ELF-1 (cell line): ENCODE measurements at places on chromosomes 12 and 14.

GRCh38 chr14:52910572-52910971, 40.3 kb downstream of the FERMT2 start:
- DNase-seq, result no peak

DNA sequence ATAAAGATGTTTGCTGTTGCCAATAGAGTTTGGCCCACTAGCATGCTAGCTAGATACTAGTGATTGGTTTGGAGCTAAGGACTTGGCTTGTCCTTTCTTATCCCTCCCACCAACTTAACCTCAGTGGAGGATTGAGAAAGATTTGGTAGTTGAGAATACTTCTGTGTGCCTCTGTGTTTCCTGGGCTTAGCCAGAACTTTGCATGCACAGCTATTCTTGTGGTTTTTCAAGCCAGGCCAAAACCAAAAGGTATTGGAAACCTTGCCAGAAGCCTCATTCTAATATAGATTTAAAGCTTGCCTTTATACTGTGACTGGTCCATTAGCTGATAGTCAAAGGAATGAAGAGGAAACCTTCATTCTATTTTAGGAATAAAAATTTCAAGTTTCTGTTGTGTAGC, 188.5 kb downstream of the CCDC91 start:
- no peak for DNase-seq

DNA sequence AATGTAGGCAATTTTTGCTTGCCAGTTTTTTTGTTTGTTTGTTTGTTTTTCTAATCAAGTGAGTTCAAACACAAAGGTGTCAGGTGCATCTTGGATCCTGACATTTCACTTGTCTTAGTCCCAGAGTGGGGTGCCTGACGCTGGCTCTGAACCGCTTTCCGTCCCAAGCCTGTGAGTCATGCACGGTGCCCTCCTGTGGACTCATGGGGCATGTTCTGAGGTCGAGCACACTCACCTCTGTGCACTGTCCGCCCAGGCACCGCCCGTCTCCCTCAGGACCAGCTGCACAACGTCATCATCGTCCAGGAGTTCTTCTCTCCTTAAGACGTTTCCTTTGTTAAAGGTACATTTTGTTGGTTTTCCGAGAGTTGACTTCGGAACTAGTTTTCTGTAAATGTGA, 98.2 kb downstream of the GLT1D1 start:
- no peak for DNase-seq

GRCh38 chr14:51653775-51654532, 2.2 kb downstream of the FRMD6 start:
- DNase-seq, result no peak

DNA sequence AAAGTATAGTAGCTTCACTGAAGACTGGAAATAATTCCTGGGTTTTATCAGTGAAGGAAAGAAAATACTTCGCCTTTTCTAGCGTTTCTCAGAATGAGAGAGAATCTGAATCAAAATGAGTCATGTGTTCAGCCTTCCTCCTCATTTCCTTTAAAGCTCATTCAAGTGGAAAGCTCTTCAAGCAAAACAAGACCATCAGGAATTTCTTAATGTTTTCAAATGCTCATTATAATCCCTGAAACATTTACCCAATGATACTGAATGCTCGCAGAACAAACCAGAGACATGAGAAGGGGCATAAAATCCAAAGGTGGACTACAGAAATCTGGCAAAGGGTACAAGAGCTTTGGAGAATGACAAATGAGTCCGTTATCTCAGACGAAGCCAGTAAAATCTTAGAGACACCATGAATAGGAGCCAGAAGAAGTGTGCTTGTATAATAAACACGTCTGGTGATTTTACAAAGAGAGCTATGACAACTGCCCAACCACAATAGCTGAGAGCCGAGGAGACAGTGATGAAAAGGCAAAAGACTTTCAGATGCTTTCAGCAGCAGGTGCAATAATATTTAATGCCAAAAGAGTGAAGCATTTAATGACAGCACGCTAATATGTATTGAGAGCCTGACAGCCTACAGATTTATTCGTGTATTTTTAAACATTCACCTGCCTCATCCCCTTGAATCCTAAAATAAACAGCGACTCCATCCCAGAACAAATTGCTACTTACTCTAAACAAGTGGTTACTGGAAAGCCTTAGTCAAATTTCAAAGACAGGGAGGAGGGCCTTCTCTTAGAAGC, 19.0 kb downstream of the SPRING1 start:
- DNase-seq, result no peak

DNA sequence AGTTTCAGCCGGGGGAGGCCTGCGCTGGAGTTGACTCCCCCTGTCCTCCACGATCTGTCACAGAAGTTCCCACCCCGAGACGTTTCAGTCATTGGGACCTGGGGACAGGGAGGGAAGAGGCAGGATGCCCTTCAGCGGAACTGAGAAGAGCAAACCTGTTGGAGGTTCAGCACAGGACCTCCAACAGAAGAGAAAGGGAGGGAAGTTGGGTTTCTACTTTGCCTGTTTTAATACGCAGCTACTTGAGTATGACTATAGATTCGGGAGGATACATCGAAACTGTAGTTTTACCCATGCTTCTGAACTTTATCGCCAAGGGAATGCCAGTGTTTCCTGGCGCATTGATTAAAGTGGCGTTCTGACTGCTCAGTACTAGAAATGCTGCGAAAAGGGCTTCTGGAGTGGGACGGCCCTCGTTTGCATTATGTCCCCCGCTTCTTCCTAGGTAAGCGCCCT, 2.3 kb upstream of the DUSP6 start:
- peak; percentile 62 for DNase-seq

DNA sequence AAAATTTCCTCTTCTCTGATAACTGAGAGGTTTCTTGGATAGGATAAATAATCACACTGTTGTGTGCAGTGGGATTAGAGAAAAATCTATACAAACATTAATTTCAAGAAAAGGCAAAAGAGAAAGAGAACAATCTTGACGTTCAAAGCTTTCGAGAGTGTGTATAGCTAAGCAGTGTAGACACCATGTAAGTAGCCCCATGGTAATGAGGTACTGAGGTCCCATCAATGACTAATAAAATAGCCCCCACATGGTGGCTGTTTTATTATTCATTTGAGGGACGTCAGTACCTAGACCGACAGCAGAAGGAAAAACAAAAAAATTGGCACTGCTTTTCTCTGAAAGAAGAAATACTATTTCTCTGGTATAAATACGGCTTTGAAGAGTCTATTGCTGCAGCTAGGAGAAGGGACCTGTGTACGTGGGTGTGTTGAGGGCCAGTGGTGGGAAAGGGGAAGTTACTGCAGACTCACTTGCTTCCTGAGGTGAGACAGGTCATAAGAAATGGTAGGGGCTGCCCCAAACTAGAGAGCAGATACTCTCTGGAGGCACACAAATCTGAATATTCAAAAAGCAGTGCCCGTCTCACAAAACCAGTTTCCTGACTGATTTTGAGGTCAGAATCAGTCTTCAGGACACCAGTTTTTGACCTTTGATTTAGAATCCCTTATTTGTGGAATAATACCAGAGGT, 339.8 kb downstream of the EMP1 start:
- DNase-seq, result no peak

DNA sequence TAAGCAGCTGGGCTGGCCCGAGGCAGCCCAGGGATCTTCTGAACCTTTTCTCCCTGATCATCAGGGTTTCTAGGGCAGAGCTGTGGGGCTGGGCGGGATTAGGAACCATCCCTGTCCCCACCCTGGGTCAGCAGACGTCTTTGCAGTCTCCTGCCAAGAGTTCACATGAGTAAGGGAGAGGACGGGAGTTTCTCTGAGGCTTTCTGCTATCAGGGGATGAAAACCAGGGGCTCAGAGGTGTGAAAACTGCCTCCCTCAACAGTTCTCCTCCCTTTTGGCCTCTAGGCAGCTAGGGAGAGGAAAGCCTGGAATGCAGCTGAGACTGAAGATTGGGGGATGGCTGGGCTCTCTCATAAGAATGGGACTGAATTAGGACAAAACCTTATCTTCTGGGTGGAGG, 7.9 kb downstream of the ZNF385A start:
- peak; percentile 50 for DNase-seq

- no peak for DNase-seq
These were observed 74.6 kb upstream of the BBS10 start for GRCh38 chr12:76422543-76423438.

DNA sequence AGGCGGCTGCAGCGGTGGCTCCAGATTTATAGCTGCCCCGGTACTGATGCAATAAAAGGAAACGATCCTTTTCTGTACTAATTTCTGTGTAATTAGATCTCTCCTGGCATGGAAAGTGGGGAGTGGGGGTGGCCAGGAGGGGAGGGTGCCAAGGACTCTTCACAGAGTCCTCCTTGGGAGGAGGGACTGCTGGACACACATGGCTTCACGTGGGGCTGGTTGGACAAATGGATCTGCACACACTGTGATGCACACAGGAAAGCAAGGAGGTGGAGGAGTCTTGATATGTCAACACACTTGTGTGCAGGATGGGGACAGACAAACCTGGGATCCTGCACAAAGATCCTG, 23.8 kb upstream of the ATP5MC2 start:
- no peak for DNase-seq

- DNase-seq, result no peak
These were observed 18.0 kb upstream of the CRACR2A start for GRCh38 chr12:3770891-3771290.

DNA sequence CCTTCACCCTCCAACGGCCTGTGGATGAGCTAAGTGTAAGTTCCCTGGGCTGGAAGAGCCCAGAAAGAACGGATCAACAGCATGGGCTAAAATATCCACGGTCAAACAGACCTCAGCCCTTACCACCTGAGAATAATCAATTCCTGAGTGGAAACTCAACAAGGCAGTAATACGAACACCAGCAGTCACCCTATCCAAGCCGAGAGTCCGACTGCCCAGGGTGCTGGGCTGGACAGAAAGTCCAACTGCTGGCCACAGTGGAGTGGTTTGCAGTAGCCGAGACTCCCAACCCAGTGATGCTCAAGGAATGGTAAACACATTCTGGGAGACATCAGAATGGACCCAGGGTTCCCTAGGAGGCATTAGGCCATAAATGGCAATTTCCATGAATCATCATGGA, 36.8 kb downstream of the ANO2 start:
- DNase-seq, result no peak

GRCh38 chr12:88298761-88299242, 156.7 kb downstream of the TMTC3 start:
- no peak for DNase-seq

DNA sequence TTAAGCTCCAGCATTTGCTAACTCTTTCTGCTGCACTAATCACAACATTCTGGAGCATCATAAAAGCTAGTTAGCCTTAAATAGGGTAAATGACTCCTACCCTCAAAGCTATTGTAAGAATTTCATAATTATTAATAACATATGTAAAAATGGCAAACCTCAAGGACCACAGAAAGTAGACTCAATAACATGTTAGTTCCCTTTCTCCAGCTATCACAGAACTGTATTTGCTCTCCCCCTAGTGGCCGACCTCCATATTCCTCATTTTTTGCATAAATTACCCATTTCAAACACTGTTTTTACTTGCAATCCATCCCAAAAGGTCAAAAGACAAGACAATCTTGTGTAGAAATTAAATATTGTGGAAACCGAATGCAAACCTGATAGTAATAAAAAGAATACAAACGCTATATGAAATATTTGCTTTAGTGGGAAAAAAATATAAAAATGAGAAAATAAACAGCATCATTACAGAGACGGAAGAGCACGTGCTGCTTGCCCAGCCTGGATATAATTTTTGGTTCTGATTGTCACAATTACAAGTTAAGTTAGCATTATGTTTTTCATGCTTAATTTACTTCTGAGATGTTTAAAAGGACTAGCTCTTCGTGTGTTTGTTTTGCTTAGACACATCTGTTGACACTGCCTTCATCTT, 97.9 kb downstream of the RERGL start:
- no peak for DNase-seq

DNA sequence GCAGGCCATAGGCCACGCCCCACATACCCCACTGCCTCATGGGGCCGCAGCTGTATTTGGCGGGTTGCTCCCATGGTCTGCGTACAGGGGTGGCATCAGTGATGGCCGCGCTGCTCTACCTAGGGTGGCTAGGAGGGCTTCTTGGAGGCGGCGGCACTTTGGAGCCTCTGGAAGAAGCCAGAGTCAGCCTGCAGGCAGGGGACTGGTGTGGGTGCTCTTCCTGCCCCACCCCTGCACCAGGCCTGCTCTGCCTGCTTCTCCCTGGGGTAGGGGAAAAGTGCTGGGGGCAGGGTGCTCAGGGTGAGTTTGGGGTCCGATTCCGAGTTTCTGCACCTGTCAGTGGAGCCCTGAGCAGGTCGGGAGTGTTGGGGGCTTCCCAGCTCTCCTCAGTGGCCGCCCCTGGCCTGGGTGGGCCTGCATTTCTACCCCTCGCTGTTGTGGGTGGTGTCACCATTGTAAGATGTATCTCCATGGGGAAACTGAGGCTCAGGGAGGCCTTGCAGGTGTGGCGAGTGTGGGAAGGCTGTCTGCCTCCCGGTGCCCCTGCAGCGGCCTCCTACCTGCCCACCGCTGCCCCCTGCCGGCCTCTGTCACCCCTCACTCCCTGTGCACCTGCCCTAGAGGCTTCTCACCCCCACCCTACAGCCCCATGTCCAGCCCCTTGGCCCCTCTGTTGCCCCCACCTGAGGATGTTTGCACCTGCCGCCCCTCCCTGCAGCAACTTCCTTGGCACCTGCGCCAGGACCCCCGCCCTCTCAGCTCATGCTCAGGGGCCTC, 5.5 kb downstream of the CEP170B start:
- peak; percentile 44 for DNase-seq

- DNase-seq, result peak; percentile 69
These were observed 231.4 kb downstream of the PCNX1 start for GRCh38 chr14:71138448-71139293.

DNA sequence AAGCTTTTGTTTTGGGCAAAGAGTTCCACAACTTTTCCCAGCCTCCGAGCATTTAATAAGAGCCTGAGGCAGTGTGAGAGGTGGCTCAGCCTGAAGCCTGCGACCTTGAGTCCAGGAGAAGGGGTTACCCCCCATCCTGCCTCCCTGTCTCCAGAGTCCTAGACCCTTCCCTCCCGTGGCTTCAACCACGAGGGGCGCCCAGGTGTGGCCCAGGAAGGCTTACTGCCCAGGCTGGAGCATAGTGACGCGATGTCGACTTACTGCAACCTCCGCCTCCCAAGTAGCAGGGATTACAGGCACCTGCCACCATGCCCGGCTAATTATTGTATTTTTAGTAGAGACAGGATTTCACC, 641 bp downstream of the LRRC43 start:
- no peak for DNase-seq

DNA sequence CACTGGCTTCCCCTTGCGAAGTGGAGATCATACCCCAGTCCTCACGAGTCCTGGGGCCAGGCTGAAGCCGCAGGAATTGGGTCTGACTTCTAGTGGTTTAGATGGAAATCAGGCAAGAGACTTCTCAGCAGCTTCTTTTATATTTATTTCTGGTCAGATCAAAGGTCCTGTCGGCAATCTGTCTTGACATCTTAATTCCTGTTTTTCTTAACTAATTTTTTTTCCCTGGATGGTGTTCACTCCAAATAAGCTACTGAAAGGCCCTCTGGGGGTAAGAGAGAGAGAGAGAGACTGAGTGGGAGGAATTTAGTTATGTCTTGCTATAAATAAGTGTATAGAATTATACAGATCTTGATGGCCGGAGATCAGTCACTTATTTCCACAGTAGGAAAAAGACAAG, 698.7 kb upstream of the TBX3 start:
- no peak for DNase-seq

GRCh38 chr14:23478109-23478759, 8.7 kb downstream of the NGDN start:
- DNase-seq, result no peak
